HT-29 (cell line): ENCODE measurements at places on chromosomes 3 and 15. TPM values are rescaled to one million over a fixed set of nuclear protein-coding genes. Genes with fewer than 3 reads are reported as not detected.

The CEMIP gene
- total RNA-seq, result 7.3 and 9.4 TPM in 2 replicates

- no peak for DNase-seq
Measured at GRCh38 chr3:42292009-42292408, 26.0 kb upstream of the CCK start.

The CLDN11 gene
- total RNA-seq, result 0.56 and 0.63 TPM in 2 replicates

- peak; percentile 59 for DNase-seq
Measured at GRCh38 chr3:23999012-23999641, 54.0 kb downstream of the NR1D2 start.

- DNase-seq, result no peak
Measured at GRCh38 chr3:89964347-89964746, 856.9 kb downstream of the EPHA3 start.

GRCh38 chr3:14290631-14291385 is 111.6 kb upstream of the SLC6A6 start:
- DNase-seq, result peak; percentile 32

- DNase-seq, result no peak
Measured at GRCh38 chr3:72505539-72506405, 342.5 kb downstream of the SHQ1 start.

The FETUB gene
- total RNA-seq, result not detected in 2 replicates

The CCR2 gene
- not detected in 2 replicates for total RNA-seq

GRCh38 chr3:133573054-133573628 is 345 bp upstream of the CDV3 start:
- peak; percentile 100 for DNase-seq

The C2CD4B gene
- total RNA-seq, result 0.25 TPM in 1 of 2 replicates, not detected in the other

GRCh38 chr3:179181993-179182551 is 33.9 kb downstream of the PIK3CA start:
- no peak for DNase-seq

DNA sequence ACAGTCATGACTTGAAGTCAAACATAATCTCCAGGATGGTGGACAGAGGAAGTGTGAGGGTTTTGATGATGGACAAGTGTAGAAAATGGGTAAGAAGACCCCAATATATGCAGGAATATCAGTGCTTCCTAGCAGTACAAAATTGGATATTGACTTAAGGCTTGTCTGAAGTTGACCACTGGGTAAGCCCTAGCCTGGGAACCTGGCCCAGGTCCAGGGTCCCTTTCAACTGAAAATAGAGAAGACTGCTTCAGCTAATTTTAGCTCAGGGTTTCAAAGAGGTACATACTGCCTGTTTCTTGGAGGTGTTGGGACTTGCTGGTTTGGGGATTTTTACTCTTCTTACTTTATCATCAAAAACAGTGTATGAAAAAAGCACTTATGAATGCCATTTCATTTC is 4.7 kb downstream of the NR1D2 start:
- no peak for DNase-seq
